Spinal cord (tissue), 10 donors: ENCODE measurements at places on chromosomes 1 and 21. TPM values are rescaled to one million over a fixed set of nuclear protein-coding genes. Genes with fewer than 3 reads are reported as not detected.
A peak's percentile ranks its signal among the peaks of the same experiment; 100 is the strongest.

DNA sequence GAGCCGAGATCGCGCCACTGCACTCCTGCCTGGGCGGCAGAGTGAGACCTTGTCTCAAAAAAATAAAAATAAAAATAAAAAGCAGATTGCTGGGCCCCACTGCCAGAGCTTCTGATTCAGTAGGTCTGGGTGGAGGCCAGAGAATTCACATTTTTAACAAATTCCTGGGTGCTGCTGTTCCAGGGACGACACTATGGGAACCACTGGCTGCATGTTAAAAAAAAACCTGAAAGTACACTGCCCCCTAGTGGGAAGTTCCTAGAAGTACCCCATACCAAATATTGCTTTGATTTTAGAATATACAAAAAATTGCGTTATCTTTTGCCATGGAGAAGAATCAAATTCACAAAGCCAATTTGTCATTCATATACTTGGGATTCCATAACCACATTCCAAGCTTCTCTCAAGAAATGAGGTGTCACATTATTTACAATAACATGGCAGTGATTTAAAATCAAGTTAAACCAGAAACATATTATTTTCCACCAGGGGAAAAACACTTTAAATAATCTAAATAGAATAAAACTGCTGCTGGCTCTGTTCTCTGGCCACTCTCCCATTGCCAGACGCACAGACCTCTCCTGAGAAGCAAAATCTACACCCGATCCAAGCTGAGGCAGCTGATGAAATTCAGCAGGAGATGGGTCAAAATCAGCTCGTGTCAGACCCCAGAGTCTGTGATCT, 27.4 kb downstream of the SYF2 start:
- no peaks in the 10 kb centered on the region for H3K36me3 ChIP-seq
- no peak overlapping the region for H3K27ac ChIP-seq
- no peak for DNase-seq
- H3K27me3 ChIP-seq = peaks cover 18% of the 10 kb centered on the region
- no peak overlapping the region for H3K4me3 ChIP-seq
- peaks cover 8% of the 10 kb centered on the region for H3K4me1 ChIP-seq

DNA sequence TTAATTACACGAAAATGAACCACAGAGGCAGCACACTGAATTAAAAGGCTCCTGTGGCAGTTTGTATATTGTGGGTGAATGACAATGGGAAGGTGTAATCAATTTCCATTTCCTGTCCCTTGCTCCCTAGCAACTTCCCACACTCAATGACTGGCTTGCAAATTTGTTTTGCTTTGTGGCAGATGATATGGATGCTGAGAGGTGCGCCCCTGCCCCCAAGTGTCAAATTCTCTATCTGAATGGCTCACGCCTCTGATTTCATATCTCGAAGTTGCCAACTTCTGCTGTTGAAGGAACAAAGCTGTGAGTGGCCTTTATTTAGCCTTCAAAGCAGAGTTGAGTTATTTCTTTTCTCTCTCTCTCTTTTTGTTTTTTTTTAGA, 86.0 kb downstream of the FOXD2 start:
- no peaks in the 10 kb centered on the region for H3K27me3 ChIP-seq
- no peak overlapping the region for H3K27ac ChIP-seq
- H3K4me3 ChIP-seq = no peak overlapping the region
- DNase-seq = no peak
- H3K36me3 ChIP-seq = no peaks in the 10 kb centered on the region

- H3K27ac ChIP-seq = no peak overlapping the region
- DNase-seq = peak; percentile 9
- H3K36me3 ChIP-seq = no peaks in the 10 kb centered on the region
- no peaks in the 10 kb centered on the region for H3K27me3 ChIP-seq
- H3K4me1 ChIP-seq = no peaks in the 10 kb centered on the region
Observed at GRCh38 chr1:85992791-85993190, 163.8 kb downstream of the COL24A1 start.

- no peak for DNase-seq
- no peak overlapping the region for H3K4me3 ChIP-seq
- H3K27ac ChIP-seq = no peak overlapping the region
- H3K36me3 ChIP-seq = peaks cover 4% of the 10 kb centered on the region
- H3K4me1 ChIP-seq = no peaks in the 10 kb centered on the region
Observed at GRCh38 chr1:148166558-148167492, 14.7 kb upstream of the NBPF11 start.

- H3K4me3 ChIP-seq = no peak overlapping the region
- peaks cover 4% of the 10 kb centered on the region for H3K36me3 ChIP-seq
- H3K27me3 ChIP-seq = no peaks in the 10 kb centered on the region
- H3K4me1 ChIP-seq = no peaks in the 10 kb centered on the region
Observed at GRCh38 chr1:36279110-36279788, 26.9 kb upstream of the SH3D21 start.

DNA sequence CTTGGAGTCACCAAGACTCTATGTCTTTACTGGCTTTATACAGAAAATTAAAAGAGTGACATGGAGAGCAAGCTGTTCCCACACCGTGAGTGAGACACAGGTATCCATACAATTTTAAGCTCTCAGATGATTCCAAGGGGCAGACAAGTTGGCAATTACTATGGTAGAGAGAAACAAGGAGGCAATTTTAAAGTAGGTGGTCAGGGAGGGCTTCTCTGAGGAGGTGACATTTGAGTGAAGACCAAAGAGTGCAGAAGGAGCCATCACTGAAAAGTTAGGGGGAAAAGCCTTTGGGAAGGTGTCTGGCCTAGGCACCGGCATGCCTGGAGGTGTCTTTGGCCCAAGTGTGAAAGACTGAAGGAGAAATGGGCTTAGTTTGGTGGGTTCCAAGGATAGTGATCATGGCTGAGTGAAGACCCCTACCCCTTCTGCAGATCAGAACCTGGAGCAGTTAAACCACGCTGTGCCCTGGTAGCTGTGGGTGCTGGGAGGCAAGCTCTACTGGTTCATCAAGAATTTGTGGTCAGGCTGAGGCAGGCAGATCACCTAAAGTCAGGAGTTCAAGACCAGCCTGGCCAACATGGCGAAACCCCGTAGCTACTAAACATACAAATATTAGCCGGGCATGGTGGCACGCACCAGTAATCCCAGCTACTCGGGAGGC, 10.4 kb downstream of the IFI6 start:
- H3K27ac ChIP-seq = no peak overlapping the region
- H3K27me3 ChIP-seq = no peaks in the 10 kb centered on the region
- no peaks in the 10 kb centered on the region for H3K36me3 ChIP-seq
- no peak for DNase-seq

GRCh38 chr1:25694167-25695007, 77.8 kb downstream of the MAN1C1 start:
- DNase-seq = no peak
- H3K4me1 ChIP-seq = peaks cover 45% of the 10 kb centered on the region
- no peaks in the 10 kb centered on the region for H3K27me3 ChIP-seq
- peak overlapping the region; percentile 80 for H3K27ac ChIP-seq

DNA sequence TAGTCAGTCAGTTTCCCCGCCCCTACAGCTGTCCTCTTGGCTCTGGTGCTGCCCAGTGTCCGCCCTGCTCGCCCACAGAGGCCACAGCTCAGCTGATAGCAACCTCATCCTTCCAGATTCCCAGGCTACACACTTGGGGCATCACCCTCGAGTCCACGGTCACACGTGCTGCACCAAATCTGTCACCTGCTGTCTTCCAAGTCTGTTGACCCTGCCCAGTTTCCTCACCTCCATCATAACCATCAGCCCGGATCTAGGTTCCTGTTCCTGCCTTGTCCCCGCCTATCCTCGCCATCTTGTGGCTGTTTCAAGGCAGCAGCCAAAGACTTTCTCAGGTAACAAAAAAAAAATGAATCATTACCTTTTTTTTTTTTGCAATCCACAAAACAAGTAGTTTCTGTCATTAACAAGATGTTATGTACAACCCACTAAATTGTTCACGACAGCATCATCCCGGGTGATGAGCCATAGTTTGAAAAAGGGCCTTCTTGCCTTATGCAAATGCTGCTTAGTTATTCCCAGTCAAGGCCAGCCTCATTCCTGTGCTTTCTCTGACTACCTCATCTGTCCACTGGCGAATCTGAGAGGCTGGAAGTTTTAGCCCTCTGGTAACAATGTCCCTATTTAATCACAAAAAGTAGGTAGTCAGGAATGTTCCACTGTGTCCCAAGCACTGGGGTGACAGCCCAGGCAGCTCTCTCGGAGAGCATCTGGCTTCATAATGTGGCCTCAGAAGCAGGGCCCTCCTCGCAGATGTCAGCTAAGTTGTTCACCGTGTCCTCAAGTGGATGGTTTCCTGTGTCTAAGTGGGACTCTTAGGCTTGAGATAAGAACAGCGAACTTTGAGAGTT, 4.9 kb upstream of the MIIP start:
- no peak overlapping the region for H3K27ac ChIP-seq
- H3K4me3 ChIP-seq = no peak overlapping the region
- no peak for DNase-seq
- peaks cover 44% of the 10 kb centered on the region for H3K36me3 ChIP-seq
- no peaks in the 10 kb centered on the region for H3K27me3 ChIP-seq
- no peaks in the 10 kb centered on the region for H3K4me1 ChIP-seq

DNA sequence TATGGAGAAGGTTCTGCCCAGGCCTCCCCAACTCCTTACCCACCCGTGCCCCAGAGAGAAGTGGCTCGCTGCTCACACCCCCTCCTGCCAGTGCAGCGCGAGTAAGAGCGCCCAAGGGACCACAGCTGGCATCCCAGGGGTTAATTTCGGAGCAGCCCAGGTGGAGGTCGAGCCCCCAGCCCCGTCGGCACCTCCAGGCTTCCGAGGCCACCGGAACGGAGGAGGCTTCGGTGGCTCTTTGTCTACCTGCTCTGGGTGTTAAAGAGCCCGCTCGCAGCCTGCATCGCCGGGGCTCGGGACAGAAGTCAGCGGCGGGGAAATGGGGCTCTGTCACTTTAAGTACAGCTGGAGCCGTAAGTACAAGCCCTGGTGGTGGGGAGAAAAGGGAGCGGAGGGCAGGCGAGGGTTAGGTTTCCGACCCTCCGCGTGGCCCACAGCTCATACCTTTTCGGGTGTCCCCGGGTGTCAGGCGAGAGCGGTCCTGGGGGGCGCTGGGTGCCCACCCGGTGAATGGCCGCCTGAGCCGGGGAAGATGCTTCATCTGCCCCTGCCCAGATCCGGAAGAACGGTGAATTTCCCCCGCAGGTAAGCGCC, 89.4 kb upstream of the IPO9 start:
- H3K4me1 ChIP-seq = peaks cover 74% of the 10 kb centered on the region
- H3K36me3 ChIP-seq = peaks cover 8% of the 10 kb centered on the region
- DNase-seq = no peak
- no peaks in the 10 kb centered on the region for H3K27me3 ChIP-seq
- H3K27ac ChIP-seq = peak overlapping the region; percentile 43
- peak overlapping the region; percentile 73 for H3K4me3 ChIP-seq

- H3K27ac ChIP-seq = no peak overlapping the region
- no peaks in the 10 kb centered on the region for H3K36me3 ChIP-seq
- DNase-seq = no peak
- H3K4me3 ChIP-seq = no peak overlapping the region
- H3K4me1 ChIP-seq = no peaks in the 10 kb centered on the region
Observed at GRCh38 chr1:154014154-154014907, 23.8 kb downstream of the RPS27 start.

- H3K36me3 ChIP-seq = no peaks in the 10 kb centered on the region
- no peak for DNase-seq
- H3K27ac ChIP-seq = no peak overlapping the region
- no peaks in the 10 kb centered on the region for H3K4me1 ChIP-seq
Observed at GRCh38 chr21:38487901-38488639, 10.2 kb downstream of the ERG start.

GRCh38 chr1:9827558-9828185, 3.9 kb upstream of the CLSTN1 start:
- H3K27me3 ChIP-seq = no peaks in the 10 kb centered on the region
- peaks cover 18% of the 10 kb centered on the region for H3K4me1 ChIP-seq
- no peak overlapping the region for H3K4me3 ChIP-seq
- H3K27ac ChIP-seq = no peak overlapping the region

DNA sequence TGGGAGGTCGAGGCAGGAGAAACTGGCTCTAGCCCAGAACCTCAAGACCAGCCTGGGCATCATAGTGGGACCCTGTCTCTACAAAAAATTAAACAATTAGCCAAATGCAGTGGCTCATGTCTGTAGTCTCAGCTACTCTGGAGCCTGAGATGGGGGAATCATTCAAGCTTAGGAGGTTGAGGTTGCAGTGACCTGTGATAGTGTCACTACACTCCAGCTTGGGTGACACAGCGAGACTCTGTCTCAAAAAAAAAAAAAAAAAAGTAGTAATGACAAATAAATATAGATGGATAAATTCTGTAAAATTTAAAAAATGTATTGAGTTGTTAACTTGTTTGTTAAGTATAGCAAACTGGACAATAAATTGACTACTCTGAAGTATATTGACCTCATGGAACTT, 5.9 kb upstream of the CDC14A start:
- H3K27me3 ChIP-seq = no peaks in the 10 kb centered on the region
- no peaks in the 10 kb centered on the region for H3K36me3 ChIP-seq
- H3K27ac ChIP-seq = no peak overlapping the region
- H3K4me3 ChIP-seq = no peak overlapping the region
- peaks cover 7% of the 10 kb centered on the region for H3K4me1 ChIP-seq

DNA sequence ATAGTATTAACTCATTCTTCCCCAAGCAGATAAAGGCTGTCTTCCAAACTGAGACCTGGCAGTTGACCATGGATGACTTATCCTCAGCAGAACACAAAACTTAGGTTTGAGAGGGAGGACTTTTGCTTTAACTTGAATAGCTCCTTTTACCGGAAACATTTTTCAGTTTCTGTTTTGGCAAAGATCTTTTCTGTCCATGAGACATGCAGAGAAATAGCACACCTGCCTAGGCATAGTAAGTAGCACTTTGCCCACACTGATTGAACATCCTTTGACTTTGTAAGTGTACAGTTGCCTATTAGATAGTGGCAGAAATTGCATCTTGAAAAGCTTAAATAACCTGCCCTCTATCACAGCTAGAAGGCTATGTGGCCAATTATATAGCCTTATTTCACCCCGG, 1962.5 kb downstream of the MRPL39 start:
- H3K4me1 ChIP-seq = peaks cover 5% of the 10 kb centered on the region
- H3K4me3 ChIP-seq = no peak overlapping the region
- H3K27me3 ChIP-seq = no peaks in the 10 kb centered on the region
- H3K36me3 ChIP-seq = no peaks in the 10 kb centered on the region
- H3K27ac ChIP-seq = no peak overlapping the region
- no peak for DNase-seq

DNA sequence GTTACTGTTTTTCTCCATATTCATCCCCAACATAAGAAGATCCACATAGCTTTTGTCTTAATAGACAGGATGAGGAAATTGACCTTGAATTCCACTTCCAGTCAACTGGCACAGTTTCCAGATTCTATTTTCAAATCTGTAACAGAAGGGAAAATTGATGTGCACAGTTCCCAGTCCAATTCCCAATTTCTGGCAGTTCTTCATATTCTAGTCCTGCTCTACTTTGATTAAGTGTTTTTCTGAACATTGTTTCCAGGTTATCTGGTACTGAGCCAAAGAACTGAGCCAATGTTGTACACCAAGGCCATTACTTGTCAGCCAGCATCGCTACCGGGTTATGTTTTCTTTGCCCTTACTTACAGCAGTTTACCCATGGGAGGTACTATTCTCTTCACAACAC, 1755.4 kb downstream of the PLA2G4A start:
- no peak overlapping the region for H3K27ac ChIP-seq
- H3K4me1 ChIP-seq = no peaks in the 10 kb centered on the region
- no peaks in the 10 kb centered on the region for H3K27me3 ChIP-seq
- DNase-seq = no peak
- H3K4me3 ChIP-seq = no peak overlapping the region

VCAM1 gene
- 81.8 TPM for total RNA-seq

INAVA gene
- 3.5 TPM for total RNA-seq

PHLDA3 gene
- total RNA-seq = 14.4 TPM

SMAP2 gene
- 43.9 TPM for total RNA-seq

NUDT4B gene
- 2.8 TPM for total RNA-seq

IL20 gene
- not detected for total RNA-seq

AXDND1 gene
- 1.2 TPM for total RNA-seq

SLAMF7 gene
- total RNA-seq = 0.11 TPM
